DMS79 treated with DMSO at 0.1 percent for 48 hours (cell line): ENCODE measurements at places on chromosomes 3 and 15.

- peak; percentile 80 for DNase-seq
Measured at GRCh38 chr15:30065025-30065801, 17.5 kb upstream of the GOLGA8J start.

DNA sequence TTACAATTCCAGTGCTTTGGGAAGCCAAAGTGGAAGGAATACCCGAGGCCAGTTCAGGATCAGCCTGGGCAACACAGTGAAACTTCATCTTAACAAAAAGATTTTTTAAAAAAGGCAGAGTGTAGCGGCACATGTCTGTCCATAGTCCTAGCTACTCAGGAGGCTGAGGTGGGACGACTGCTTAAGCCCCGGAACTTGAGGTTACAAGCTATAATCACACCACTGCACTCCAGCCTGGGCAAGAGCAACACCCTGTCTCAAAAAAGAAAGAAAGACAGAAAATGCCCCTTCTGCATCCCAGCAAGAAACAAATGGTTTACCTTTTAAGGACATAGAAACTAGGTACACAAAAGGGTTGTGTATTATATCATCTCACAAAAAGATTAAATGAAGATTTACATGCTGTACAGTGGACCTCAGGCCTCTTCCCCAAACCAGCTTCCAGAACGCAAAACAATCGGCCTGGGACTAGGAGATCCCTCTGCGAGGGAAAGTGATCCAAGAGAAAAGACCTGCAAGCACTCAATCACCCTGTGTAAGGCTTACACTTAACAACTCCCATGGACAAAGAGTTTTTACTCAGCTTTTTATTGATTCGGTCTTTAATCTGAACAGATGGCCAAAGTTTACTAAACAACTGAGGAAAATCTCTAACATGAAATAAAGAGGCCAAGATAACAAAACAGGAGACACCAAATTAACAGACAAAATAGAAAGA, 21.2 kb downstream of the TFDP2 start:
- no peak for DNase-seq

- DNase-seq, result no peak
Measured at GRCh38 chr15:62612771-62613170, 429.8 kb upstream of the TPM1 start.

- no peak for DNase-seq
Measured at GRCh38 chr3:111937871-111938270, 41.0 kb upstream of the ABHD10 start.

DNA sequence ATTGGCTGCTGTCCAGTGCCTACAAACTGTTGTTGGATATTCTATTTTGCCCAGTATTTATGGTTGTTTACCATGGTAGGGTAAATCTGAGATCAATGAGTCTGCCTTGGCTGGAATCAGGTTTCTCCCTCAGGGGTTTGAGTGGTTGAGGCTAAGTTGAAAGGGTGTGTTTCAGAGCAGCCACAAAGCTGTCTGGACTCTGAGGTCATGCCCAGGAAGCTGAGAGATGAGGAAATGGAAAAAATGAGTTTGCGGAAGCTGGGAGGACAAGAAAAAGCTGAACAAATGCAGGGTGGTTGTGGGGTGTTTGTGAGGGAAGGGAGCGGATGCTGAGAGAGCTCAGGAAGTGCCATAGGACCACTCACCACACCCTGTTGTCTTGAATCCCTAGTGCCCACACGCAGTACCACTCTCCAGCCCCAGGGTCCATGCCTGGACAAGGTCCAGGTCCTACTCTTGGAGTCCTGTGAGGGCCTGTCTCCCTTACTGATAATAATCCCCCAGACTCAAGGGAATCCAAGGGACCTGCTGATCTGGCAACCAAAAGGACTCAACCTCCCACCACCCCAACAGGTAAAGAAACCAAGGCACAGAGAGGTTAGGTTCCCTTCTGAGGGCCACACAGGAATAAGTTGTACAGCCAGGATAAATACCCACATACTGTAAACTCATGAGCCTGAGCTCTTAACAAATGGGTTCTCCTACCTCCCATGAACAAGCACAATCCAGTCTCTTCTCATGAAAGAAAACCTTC, 81.6 kb downstream of the PPCDC start:
- DNase-seq, result peak; percentile 62

GRCh38 chr3:121913305-121913990, 19.2 kb downstream of the SLC15A2 start:
- no peak for DNase-seq

DNA sequence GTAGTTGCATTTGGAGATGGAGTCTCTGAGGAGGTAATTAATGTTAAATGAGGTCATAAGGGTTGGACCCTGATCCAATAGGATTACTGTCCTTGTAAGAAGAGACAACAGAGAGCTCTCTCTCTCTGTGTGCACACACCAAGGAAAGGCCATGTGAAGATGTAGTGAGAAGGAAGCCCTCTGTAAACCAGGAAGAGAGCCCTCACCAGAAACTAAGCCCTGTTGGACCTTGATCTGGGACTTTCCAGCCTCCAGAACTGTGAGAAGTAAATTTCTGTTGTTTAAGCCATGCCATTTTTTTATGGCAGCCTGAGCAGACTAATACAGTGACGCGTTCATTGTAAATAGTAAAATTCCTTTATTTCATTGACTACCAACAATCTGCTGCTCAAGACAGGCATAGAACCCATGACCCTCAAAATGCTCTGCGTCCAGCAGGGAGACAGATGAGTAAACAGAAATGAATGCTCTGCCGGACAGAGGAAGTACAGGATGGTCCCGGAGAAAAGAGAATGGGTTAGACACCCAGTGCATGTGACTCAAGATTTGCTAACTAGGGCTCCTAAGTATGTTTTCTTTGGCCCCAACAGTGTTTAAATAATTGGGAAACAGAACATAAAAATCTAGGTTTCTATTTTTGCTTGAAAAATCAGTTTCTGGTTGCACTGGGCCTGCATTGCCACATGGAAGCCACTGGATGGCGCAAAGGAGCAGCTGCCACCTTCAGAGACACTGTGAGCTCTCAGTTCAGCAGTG, 37.9 kb upstream of the TNFAIP8L3 start:
- no peak for DNase-seq

- DNase-seq, result peak; percentile 17
Measured at GRCh38 chr15:70023769-70024491, 73.8 kb downstream of the TLE3 start.
